M059J (cell line): ENCODE measurements at places on chromosomes 1 and 21.

DNA sequence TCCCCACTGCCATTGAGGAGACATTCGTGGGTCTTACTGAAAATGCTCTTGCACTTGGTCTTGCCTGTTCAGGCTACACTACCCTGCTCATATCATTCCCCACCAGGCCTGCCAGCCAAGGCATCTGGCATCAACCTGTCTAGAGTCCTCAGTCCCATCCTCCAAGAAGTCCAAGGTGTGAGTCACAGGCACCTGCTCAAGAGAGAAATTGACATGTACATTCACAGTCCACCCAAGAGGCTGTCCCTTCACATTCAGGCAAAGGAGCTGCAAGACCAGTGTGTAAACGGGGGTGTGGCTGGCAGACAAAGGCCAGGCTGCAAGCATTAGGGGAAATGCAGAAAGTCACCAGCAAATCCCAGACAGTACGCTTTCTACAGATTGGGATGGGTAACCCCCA, 13.1 kb upstream of the PLA2G2C start:
- no peak for DNase-seq

DNA sequence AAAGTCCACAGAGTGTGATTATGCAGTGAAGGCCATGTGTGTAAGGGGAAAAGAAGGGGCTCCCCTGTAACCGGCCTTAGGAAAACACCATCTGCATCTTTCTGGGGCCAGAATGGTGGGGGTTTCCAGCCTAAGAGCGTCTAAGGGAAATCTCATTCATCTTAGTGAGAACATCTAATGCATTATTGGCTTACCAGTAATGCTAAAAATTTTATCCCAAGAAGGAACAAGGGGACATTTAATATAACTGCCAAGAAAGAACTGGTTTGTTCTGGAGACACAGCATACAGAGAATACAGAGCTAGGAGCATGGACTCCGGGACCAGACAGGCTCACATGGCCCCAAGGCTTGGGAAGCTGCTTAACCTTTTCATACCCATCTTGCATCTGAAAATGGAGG, 58.3 kb upstream of the DSCAM start:
- no peak for DNase-seq

DNA sequence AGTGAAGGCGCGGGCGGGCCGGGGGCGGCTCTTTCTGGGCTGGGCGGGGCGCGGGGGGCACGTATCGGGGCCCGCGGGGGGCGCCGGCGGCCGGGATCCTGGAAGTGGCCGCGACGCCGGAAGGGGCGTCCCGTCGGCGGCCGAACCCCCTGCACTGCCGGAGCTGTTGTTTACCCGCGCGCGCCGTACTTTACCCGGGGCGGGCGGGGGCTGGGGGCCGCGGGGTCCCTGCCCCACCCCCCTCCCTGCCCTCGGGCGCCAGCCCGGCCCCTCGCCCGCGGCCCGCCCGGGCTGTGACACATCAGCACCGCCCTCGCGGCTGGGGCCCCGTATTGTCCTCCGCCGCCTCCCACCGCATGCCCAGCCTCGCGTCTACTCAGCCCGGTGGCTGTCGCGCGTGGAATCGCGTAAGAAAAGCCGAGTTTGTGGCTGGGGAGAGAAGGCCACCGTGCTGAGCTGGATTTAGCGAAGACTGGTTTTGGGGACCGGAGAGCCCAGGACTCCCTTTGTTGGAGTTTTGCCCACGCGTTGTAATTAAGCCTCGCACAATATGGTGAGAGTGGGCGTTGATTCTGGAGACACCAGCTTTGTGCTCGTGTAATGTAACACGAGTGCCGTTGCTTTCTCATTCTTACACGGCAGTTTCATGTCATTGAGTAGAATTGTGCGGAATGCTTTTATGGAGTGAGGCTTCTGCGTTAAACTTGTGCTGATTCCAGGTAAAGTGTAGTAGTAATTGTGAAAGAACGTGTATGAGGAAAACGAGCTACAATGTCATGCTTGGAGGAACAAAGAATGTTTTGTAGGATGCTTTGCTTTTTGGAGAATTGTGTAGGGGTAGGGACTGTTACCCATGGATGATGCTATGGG, 559 bp downstream of the BACH1 start:
- peak; percentile 62 for DNase-seq

DNA sequence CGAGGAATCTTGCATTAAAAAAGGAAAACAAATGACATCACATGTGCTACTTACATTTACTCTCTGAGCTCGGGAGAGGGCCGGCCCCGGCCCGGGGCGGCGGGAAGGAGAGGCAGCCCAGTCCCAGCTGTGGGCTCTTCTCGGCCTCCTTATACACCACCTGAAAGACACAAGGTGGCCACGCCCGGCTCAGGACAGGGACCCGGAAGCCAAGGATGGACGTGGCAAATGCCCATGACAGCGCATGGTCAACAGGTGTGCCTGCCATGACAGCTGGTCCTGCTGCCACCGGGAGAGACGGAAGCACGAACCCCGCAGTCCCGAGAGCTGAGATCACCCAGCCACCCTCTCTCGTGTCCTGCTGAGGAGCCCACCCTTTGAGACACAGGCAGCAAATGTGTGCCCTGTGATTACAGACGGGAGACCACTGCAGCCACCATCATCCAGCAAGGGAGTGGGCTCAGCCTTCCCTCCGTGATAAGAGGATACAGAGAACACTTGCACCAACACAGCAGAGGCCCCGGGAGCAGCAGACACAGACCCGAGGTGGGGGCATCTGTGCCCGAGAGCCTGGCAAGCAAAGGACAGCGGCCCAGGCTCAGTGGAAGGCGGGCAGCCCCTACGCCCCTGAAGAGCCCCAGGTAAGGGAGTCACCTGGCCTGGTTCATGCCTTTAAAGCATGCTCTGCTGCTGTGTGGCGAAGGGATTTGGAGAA, 8.7 kb downstream of the TPRG1L start:
- no peak for DNase-seq

GRCh38 chr1:240293706-240294105, 202.0 kb downstream of the FMN2 start:
- DNase-seq = peak; percentile 23

- DNase-seq = no peak
Observed at GRCh38 chr1:180630408-180631193, 1.2 kb upstream of the XPR1 start.

GRCh38 chr21:36881228-36881627, 85.2 kb downstream of the HLCS start:
- DNase-seq = no peak

DNA sequence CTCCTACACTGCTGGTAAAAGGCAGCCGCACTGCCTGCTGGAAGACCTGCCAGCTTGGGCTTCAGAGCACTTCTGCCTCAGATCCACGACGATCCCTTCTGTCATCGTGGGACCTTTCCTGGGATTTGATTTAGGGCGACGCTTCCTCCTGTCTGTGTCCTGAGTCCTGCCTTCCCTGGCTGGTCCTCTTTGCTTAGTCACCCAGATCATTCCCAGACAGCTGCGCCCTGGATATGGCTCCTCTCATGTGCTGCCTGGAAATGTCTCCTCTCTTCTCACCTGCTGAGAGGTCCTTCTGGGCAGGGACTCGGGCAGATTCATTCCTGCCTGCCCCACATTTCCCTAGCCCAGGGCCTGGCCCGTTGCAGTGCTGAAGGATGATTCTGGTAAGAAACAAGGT, 72.4 kb upstream of the POU3F1 start:
- DNase-seq = no peak

GRCh38 chr1:10682108-10682445, 114.4 kb downstream of the CASZ1 start:
- no peak for DNase-seq

- DNase-seq = no peak
Observed at GRCh38 chr1:109677459-109677858, 9.6 kb downstream of the GSTM2 start.

DNA sequence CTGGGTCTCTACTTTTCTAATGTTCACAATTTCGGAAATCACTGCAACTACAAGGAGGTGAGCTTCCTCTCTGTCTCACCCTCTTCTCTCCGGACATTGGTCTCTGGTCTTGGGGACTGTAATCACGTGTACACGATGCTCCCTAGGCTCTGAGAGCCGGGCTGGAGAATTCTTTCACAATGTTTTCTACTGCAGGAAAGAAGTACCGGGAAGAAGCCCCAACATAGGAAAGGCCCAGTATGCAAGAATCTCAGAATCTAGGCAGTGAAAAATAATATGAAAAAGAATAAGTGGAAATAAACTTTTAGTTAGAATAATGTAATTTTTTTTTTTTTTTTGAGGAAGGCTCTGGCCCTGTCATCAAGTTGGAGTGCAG, 13.5 kb upstream of the HJV start:
- peak; percentile 70 for DNase-seq

GRCh38 chr1:19969898-19970660, 9.3 kb downstream of the PLA2G2A start:
- no peak for DNase-seq

DNA sequence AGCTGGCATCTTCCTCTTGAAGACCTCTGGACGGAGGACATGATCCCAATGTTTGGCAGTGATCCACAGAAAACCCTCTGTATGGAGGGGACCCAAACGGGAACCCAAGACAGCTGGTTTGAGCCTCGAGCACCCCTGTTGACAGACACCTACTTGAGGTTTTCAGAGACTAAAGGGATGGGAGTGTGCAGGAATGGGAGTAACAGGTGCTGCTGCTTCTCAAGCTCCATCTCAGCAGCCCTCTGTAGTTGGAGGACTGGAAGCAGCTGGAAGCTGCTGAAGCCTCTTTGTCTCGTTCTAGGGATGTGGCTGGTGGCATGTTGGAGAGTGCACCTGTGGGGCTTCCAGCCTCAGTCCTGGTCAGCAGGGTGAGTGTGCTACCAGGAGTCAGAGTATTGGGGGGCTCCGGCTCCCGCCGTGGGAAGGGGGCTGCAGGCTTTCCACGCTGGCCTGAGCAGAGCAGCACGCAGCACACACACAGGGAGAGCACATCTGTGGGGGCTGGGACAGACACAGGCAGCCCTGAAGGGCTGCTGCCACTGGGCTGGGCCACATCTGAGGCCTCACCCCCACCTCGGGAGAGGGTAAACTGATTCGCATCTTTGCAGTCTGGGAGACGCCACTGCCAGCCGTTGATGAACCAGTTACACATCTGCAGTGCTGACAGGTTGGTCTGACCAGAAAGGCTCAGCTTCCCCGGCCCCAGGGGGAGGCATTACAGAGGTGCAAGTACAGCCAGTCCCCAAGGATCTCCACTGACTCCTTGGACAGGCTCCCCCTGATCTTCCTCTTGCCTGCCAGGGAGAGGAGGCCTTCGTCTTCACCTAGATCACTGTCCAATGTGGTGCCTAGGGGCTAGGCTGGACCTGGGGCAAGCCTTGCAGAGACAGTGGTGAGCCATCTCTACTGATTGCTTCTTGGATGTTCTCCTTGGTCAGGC, 56.6 kb downstream of the ADSS2 start:
- no peak for DNase-seq

DNA sequence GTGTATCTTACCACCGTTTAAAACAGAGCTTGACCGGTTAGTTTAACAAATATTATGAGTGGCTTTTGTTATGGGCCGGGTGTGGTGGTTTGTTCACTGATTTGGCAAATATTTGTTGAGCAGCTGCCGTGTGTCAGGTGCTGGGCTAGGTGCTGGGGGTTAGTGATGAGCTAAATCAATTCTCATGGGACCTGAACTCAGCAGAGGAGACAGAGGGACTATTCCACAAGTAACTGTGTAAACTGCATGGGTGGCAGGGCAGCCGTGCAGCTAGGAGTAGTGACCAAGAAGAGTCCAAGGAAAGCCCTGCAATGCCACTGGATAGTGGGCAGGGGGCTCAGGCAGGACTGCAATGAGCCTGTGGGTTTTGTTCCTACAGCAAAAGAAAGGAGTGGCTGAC, 11.2 kb upstream of the C2CD2 start:
- no peak for DNase-seq

GRCh38 chr1:109890115-109890953, 20.3 kb upstream of the CSF1 start:
- DNase-seq = no peak

DNA sequence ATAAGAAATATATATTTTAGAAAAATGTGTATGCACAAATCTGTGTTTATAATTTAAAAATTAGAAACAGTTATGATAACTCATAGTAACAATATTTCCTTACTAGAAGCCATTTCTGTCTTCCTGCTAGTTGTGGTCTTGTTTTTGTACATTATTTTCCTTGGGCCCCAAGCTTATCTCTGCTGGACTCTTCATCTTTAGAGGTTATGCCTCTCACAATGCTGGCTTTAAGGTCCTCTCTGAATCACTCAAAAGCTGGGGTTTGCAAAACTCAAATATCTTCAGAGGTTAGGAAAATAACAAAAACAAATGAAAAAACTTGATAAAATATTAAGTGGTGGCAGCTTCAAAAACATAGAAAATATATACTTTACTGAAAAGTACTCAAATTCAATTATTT, 133.8 kb downstream of the PTPRC start:
- DNase-seq = no peak

DNA sequence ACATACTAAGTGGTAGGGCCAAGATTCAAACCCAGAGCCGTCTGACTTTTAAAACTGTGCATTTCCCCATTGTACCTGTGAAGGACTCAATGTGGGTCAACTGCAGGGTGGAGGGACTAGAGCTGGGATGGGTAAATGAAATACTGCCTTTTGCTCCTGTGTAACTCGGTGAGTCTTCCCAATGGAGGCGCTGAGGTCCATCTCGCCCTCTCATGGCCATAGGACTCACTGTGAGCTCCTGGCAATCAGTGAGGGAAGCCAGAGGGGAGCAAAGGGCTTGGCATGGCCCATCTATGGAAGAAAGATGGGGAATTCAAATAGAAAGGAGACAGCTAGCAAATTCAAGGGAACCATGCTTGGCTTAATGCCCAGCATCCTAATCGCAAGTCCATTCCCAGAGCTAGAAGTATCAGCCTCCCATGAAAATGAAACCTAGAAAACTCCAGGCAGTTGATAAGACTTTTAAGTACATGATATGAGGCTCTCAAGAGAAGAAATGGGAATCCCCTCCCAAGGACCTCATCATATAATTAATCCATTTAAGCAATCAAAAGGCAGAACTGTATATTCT, 25.4 kb upstream of the CGN start:
- no peak for DNase-seq

- DNase-seq = no peak
Observed at GRCh38 chr21:45528981-45529784, 13.1 kb downstream of the SLC19A1 start.

DNA sequence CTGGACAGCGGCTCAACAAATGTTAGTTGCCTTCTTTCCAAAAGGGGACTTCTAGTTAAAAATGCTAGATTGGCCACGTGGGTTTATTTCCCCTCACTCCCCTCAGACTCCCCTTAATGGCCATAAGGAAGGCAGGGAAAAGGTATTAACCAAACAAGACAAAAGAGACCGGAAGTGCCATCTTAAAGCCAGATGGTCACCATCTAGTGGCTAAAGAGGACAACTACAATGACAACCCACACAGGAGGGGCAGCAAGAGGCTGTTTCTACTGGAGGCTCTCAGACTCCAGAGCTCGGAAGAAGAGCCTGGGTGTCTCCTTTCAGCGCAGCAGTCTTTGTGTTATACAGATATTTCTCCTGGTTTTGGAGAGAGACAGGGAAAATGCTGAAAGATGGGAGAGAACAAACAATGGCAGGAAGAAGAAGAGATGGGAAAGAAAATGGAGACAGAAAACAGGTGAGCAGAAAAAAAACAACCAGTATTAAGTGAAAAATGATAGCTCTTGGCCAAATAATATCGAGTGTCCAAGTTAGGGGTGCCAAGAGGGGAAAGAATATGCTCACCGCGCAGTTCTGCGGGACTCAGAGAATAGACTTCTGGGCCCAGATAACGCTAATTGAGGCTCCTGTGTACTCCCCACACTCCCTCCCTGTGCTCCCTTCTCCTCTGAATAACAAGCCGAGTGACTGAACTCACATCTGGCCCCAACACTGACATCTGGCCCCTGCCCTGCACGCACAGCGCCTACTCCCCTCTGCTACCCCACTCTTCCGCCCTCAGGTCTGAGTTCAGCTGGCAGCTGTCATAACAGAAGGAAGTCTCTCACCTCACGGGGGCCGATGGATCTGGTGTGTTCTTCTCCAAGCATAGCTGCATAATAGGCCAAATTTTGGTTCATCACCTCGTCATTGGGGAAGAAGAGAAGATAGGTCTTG, 9.6 kb downstream of the P3H1 start:
- peak; percentile 70 for DNase-seq
